ENCODE measurements at places on chromosomes 2 and 18.

GRCh38 chr2:60554074-60554645 is 706 bp upstream of the BCL11A start:
- DNase-seq = peak; percentile 65

DNA sequence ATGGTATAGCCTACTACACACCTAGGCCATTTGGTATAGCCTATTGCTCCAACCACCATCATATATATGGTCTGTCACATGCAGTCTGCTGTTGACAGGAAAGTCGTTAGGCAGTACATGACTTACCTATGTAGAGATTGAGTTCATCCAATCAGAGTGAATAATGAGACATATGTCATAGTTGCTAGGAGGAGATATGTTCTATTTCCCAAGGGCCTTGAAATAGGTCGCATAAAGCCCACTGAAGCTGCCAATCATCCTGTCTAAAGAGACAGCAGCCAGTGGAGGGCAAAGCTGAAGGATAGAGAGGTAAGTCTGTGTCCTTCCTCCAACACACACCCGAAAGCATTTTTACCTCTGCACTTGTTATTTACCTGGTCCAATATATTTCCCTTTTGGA is 263.4 kb downstream of the PTPRM start:
- DNase-seq = no peak

DNA sequence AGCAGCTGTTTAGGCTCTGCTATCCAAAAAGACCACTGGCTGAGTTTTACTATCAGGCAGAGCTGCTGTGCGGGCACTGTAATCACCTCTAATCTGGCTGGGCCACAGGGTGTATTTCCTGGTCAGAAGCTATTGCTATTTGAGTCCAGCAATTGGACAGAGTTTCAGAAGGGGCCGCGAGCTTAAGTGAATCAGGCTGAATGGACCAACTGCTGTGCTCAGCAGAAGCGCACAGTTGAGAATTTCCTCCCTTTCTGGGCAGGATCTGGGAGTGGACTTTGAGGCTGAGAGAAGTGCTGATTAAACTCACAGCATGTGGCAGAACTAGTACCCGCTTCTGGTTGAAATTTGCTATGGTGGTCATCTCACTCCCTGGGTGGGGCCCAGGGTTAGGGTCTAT is 251.8 kb downstream of the INSIG2 start:
- no peak for DNase-seq

GRCh38 chr2:213147538-213147937 is 3.9 kb downstream of the IKZF2 start:
- DNase-seq = no peak

- DNase-seq = peak; percentile 67
Measured at GRCh38 chr2:230660294-230661060, 52.2 kb upstream of the CAB39 start.

DNA sequence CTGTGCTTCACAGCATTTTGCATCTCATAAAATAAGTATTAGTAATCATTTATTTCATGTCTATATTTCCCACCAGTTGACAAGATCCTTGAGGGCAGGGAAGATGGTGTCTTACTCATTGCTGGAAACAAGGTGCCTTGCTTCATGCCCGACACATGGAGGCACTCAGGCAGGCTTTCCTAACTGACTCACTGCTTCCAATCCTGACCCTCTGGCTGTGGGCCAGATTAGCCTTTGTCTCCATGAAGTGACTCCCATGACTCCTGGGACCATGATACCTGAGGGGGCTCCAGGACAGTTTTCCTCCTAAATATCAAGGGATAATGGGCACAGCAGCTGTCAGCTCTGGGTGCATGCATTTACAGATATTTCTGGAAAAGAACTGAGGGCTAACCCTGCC is 275.1 kb downstream of the AGPS start:
- no peak for DNase-seq

DNA sequence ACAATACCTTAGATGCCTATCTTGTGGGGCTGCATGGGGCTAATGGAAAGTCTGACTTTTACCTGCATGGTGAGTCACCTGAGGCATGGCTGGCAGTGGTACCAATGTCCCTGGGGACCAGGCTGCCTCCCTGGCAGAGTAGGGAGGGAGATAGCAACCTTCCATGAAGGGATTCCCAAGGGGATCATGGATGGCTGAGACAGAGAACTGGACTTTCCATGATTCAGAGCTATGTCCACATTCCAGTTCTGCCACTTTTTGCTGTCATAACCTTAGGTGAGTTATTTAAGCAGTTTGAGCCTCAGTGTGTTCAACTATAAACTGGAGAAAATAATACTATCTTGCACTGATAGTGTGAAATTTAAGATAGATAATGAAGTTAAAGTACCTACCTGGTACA is 178.6 kb downstream of the SETBP1 start:
- no peak for DNase-seq

DNA sequence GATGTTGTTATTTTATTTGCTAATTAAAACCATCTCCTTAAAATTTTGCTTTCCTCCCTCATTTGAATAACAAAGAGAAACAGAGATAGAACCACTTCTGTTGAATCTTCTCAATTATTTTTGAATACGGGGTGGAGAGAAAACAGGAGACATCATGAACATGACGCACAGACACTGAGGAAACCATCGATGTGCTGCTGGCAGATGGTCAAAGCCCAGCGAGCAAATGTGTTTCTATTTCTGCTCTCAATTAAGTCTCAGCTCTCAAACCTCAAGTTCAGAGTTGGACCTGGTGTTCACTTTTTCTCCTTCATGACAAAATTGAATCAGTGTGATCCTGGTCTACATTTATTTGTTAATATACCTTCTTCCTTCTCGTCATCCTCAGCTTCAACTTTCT is 36.1 kb upstream of the TWIST2 start:
- DNase-seq = no peak
